Activated B cell treated with CpG ODN at 0.5 μM for 24 hours (primary cell): ENCODE measurements at places on chromosomes 2 and 18. TPM values are rescaled to one million over a fixed set of nuclear protein-coding genes. Genes with fewer than 3 reads are reported as not detected.

- DNase-seq, result no peak
Measured at GRCh38 chr2:55899881-55900280, 23.7 kb downstream of the EFEMP1 start.

- DNase-seq, result no peak
Measured at GRCh38 chr18:25171334-25171733, 180.6 kb downstream of the ZNF521 start.

GRCh38 chr2:109322111-109322510 lies 193.1 kb downstream of the SH3RF3 start:
- no peak for DNase-seq

GRCh38 chr2:138502255-138503086 lies 901 bp downstream of the SPOPL start:
- DNase-seq, result no peak

- no peak for DNase-seq
Measured at GRCh38 chr2:30709516-30709915, 97.7 kb downstream of the CAPN13 start.

DNA sequence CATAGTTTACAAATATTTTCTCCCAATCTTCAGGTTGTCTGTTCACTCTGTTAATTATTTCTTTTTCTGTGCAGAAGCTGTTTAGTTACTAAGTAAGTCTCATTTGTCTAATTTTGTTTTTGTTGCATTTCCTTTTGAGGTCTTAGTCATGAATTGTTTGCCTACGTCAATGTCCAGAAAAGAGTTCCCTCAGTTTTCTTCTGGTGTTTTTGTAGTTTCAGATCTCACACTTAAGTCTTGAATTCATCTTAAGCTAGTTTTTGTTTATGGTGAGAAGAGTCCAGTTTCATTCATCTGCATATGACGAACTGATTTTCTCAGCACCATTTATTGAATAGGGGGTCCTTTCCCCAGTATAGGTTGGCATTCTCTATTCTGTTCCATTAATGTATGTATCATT lies 1252.2 kb upstream of the TMEFF2 start:
- DNase-seq, result no peak

DNA sequence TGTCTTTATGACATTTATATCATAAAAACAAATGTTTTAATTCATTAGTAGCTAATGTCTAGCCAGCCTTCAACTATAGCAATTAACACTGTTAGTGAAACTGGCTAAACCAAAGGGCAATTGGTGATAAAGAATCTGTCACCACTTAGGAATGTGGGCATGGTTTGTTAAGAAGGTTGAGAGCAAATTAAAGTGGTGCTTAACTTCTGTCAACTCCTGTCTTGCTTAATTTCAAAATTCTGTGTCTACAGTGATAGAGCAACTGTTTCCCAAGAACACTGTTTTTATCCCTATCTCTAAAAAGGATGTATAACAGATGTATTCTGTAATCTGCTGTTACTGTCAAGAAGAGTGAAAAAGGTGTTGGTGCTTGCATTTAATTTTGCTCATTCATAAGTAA lies 36.5 kb downstream of the CFAP36 start:
- no peak for DNase-seq

GRCh38 chr18:50819027-50819727 lies 639 bp downstream of the MRO start:
- DNase-seq, result no peak

GRCh38 chr18:23718731-23719130 lies 29.5 kb downstream of the LAMA3 start:
- DNase-seq, result no peak

GRCh38 chr2:232001073-232001472 lies 39.6 kb downstream of the DIS3L2 start:
- DNase-seq, result no peak

DNA sequence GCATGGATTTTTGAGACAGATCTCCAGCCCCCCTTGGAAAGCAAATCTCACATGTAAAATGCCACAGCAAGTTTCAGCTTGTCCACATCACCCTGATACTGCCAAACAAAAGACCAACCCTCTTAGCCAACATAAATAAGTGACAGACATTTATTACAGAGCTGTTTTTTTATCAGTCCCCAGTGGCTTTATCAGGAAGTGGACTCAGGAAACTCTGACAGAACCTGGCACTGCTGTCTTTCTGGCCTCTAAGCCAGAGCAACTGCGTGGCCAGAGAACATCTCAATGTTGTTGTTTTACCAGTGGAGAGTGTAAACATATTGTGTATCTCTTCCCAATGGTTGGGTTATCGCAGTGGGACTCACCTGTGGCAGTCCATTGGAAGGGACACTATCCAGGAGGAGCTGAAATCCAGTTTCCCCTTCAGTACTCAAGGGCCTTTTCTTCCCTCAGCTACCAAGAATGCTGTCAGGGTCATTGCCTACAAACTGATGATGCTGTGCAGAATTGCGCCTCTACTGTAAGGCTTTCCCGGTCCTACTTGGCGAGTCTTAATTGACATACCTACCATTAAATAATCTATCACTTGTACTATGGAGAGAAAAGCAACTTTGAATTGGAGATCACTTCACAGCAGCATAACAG lies 22.0 kb downstream of the SLC14A1 start:
- no peak for DNase-seq

DNA sequence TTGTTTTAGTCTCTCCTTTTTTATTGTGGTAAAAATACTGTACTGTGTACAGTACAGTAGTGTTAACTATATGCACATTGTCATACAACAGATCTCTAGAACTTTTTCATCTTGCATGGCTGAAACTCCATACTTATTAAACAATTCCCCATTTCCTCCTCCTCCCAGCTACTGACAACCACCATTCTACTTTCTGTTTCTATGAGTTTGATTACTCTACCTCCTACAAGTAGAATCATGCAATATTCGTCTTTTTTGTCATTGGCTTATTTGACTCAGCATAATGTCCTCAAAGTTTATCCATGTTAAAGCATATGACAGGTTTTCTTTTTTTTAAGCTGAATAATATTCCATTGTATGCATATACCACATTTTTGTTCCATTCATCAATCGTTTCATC lies 338.2 kb downstream of the AGPS start:
- no peak for DNase-seq

DNA sequence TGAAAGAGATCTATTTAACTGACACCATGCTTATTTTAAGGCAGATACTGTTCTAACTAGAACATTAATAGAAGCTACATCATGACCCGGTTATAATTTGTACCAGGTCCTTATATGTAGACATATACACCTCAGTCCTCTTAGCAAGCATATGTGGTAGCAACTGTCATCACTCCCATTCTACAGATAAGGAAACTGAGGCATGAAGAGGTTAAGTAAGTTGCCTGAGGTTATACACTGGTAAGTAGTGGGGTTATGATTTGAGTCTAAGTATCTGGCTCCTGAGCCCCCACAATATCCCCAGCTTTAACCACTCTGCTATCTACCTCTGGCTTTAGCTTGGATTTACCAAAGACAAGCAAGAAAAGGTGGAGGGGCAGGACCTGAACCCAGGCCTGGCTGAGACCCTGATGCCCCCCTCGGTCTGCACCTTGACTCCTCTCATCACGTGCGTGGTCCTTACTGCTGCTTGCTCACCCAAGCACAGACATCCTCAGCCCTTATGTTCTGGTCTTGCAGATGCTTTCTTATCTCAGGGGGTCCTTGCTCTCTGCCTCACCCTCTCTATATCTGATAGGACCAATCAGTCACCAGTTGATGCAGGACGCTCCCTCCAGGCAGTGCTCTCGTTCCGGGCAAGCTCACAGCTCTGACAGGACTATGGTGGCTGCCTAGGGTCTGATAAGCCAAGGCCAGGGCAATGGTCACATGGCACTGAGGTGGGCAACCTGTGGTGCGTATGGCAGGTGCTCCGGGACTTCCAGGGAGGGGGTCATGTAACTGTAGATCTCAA lies 4.0 kb downstream of the DYSF start:
- DNase-seq, result no peak

GRCh38 chr18:63192126-63192884 lies 127.3 kb downstream of the BCL2 start:
- no peak for DNase-seq

- DNase-seq, result no peak
Measured at GRCh38 chr2:134457353-134457752, 203.5 kb downstream of the MGAT5 start.

The CCDC68 gene
- 0.24 and 0.33 TPM in 2 replicates for total RNA-seq

The NPPC gene
- total RNA-seq, result not detected in 2 replicates

The RTP5 gene
- total RNA-seq, result 0.12 TPM in 1 of 2 replicates, not detected in the other

The CTLA4 gene
- 0.54 and 0.55 TPM in 2 replicates for total RNA-seq

The TWIST2 gene
- total RNA-seq, result not detected in 2 replicates
